Activated T-cell treated with anti-CD3 and anti-CD28 coated beads for 4 hours (primary cell): ENCODE measurements at places on chromosomes 11 and 22.

DNA sequence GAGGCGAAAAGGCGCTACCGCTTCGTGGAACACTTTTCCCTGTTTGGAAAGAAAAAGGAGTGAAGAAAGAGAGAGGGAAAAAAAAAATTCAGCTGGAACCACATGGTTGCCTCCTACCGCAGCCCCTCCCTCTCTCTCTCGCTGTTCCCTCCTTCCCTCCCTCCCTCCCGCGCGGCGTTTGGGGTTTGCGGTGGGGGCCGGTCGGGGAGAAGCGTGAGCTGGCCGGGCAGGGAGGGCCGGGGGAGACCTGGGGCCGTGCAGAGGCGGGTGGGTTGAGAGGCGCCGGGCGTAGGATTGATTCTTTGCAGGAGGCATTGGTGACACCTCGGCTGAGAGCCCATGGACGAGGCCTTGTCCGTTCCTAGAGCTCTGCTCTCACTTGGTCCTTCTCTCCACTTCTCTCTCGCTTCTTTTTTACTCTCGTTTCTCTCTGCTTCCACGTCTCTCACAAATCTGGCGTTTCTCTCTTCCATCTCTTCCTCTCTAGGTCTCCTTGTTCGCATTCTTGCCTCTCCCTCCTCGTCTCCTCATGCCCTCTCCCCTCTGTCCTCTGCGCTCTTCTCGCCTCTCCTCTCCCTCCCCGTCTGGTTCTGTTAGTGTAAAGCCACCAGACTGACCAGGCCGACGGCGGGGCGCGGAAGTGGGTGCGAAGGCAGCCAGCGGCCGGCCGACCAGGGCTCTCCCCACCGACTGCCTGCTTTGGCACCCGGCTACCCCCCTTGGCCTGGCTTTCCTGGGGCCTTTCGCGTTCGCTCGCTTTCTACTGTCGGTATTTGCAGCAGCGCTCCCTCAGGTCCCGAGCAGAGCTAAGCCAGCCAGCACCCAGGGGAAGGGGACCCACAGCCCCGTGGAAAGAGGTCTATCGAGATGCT is at the start of gene CLMP:
CLMP (minus strand) TSS at position 61 of the 872 bp plus-strand sequence. CDS start 308 bp downstream, outside the sequence.
- no peak for DNase-seq

DNA sequence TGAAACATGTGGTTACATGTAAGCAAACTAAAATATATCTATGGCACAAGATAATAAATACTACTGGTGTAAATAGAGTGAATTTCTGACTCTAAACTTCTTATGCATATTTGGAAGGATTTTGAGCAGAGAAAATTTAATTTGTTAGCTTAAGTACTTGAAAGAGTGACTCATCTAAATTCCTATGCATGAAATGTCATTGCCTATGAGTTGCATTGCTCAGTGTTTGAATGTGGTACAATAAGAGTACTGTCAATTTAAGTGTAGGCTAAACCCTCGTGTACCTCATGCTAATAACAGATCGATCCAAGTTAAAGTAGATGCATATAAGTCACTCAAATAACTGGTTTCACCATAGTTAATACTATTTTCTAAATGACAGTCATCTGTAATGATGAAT is 5.3 kb upstream of the CARD18 start:
- DNase-seq, result no peak

- DNase-seq, result no peak
Measured at GRCh38 chr11:28099715-28100114, 8.2 kb downstream of the KIF18A start.

- DNase-seq, result no peak
Measured at GRCh38 chr11:101907815-101908214, 7.0 kb upstream of the CEP126 start.

- DNase-seq, result no peak
Measured at GRCh38 chr11:2902784-2903671, 17.5 kb upstream of the CDKN1C start.
